ENCODE measurements at places on chromosomes 6 and 20. TPM values are rescaled to one million over a fixed set of nuclear protein-coding genes. Genes with fewer than 3 reads are reported as not detected.

ARMH2 gene
- total RNA-seq = 1.6 TPM

GRCh38 chr6:28606424-28607391 is 81.0 kb downstream of the GPX5 start:
- H3K4me1 ChIP-seq = peaks cover 5% of the 10 kb centered on the region
- DNase-seq = no peak
- H3K4me3 ChIP-seq = peak overlapping the region; percentile 9
- H3K36me3 ChIP-seq = no peaks in the 10 kb centered on the region
- H3K27me3 ChIP-seq = peaks cover 68% of the 10 kb centered on the region

DNA sequence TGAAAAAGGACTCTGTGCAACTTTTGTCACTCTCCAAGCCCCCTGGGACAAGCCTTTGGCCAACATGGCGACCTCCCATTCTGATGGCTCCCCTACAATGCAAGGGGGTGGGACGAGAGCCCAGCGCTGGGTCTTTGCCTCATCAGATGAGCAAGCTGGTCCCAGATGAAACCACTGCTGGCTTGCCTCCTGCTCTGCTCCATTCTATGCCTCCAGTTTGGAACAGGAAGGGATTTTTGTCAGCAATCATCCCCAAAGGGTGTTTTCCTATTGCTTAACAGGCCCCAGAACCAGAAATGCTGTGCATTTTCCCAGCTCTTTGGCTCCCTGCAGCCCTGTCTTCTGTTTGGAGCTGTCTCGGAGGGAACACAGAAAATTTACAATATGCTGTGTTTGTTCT is 412.7 kb downstream of the MAFB start:
- H3K27me3 ChIP-seq = peaks cover 1% of the 10 kb centered on the region

PAX1 gene
- total RNA-seq = not detected

DNA sequence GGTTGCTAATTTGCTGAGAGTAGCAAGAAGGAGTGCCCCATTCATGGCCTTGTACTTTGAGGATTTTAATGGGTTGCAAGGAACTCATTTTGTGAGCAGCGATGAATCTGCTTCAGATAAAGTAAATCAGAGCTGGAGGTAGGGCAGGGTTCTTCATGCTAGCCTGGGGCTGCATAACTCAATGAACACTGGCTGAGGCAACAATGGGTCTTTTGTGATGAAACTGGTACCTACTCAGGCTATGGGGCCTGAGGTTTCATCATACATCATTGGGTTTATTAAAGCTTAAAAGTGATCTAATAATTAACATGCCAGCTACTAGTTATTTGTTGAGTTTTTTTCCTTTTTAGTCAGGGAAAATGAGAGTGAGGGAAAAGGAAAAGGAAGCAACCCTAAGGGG is 106.9 kb downstream of the FAM50B start:
- H3K4me3 ChIP-seq = no peak overlapping the region
- peaks cover 22% of the 10 kb centered on the region for H3K27me3 ChIP-seq
- H3K4me1 ChIP-seq = peaks cover 4% of the 10 kb centered on the region
- DNase-seq = no peak
- H3K36me3 ChIP-seq = peaks cover 6% of the 10 kb centered on the region

DNA sequence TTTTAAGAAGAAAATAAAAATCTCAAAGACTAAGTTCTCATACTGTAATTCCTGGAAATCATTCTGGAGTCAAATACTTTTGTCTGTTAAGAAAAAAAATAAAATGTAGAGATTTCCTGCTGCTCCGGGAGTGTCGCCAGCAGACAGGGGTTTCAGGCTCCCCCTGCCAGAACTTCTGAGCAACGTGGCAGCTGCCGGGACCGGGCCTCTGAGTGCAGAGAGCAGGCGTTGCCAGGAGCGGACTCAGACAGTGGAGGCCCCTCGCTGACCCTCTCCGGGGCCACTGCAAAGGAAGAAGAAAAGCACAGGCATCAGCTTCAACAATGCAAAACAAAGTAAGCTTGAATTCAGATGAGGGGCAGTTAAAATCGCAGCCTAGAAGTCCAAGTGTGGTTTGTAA is 95.5 kb downstream of the THBS2 start:
- no peaks in the 10 kb centered on the region for H3K4me1 ChIP-seq
- H3K36me3 ChIP-seq = no peaks in the 10 kb centered on the region
- no peak overlapping the region for H3K27ac ChIP-seq
- H3K4me3 ChIP-seq = no peak overlapping the region
- no peak for DNase-seq

DNA sequence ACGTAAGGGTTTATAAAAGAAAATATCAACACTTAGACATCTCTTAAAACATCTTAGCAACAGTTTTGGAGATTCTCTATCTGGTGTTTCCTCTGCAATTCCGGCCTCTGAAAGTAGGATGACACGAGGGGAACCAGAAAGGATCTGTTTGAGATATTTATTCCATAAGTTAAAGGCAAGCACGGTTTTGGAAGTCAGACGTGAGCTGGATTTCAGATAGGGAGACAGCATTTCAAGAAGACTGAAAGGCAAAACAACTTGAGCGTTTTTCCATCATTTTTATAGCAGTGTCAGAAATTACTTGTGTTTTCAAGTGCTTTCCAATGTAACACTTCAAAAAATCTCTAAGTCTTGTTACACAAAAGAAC is 52.9 kb upstream of the BTN3A2 start:
- no peaks in the 10 kb centered on the region for H3K27me3 ChIP-seq
- H3K27ac ChIP-seq = peak overlapping the region; percentile 77
- peaks cover 41% of the 10 kb centered on the region for H3K4me1 ChIP-seq
- H3K4me3 ChIP-seq = peak overlapping the region; percentile 76

SLC24A3 gene
- total RNA-seq = not detected

GRCh38 chr6:47144306-47144705 is 102.2 kb upstream of the ADGRF1 start:
- H3K27ac ChIP-seq = no peak overlapping the region
- H3K36me3 ChIP-seq = no peaks in the 10 kb centered on the region
- H3K27me3 ChIP-seq = peaks cover 17% of the 10 kb centered on the region
- no peak overlapping the region for H3K4me3 ChIP-seq
- H3K4me1 ChIP-seq = no peaks in the 10 kb centered on the region
- DNase-seq = no peak

DNA sequence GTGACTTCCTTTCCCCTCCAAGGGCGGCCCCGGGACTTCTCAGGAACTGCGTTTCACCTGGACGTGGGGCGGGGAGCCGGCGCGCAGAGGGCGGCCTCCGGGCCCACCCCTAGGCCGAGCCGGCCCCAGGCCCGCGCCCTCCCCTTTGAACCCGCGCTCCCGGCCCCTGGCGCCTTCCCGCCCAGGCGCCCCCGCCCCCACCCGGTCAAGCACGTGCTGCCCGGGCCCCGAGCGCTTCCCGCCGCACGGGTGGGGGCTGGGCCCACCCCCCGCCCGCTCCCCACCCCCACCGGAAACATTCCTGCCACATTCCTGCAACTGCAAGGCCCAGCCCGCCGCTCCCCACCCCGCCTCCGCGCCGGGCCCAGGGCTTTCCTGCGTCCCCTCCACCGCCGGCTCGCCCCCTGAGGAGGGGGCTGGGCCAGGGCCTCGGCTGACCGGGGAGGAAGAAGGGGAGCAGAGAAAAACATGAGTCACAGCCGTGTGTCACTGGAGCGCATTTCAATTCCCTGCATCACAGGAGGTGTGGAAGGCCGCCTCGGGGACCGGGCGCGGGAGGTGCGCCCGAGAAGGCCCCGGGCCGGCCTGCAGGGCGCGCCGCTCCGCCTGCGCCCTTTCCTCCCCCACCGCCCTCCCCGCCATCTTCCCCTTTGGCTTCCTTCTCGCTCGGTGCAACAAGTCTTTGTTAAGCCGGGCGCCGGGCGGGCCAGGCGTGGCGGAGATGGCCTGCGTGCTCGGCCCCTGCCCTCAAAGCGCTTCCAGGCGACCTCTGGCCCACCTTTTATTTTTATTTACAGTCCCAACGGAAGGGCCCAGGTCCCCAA is 1.2 kb upstream of the HMGA1 start:
- H3K4me3 ChIP-seq = peak overlapping the region; percentile 93
- H3K27ac ChIP-seq = peak overlapping the region; percentile 98
- peaks cover 25% of the 10 kb centered on the region for H3K4me1 ChIP-seq
- no peaks in the 10 kb centered on the region for H3K27me3 ChIP-seq
- peak; percentile 73 for DNase-seq
- H3K36me3 ChIP-seq = peaks cover 5% of the 10 kb centered on the region

GRCh38 chr6:148735989-148736388 is 10.8 kb upstream of the UST start:
- H3K4me3 ChIP-seq = no peak overlapping the region
- H3K27me3 ChIP-seq = peaks cover 9% of the 10 kb centered on the region
- DNase-seq = no peak

GRCh38 chr6:50818673-50819072 is at the start of gene TFAP2B:
TSS of gene TFAP2B (plus strand) at chr6:50818871. CDS start at chr6:50818892, 21 bp downstream.
- no peak for DNase-seq
- no peak within 1 kb of the TSS for H3K4me3 ChIP-seq
- H3K27ac ChIP-seq = no peak within 1 kb of the TSS
- H3K27me3 ChIP-seq = peaks cover 74% of the 10 kb centered on the region
- H3K36me3 ChIP-seq = peaks cover 1% of the 10 kb centered on the region
- H3K4me1 ChIP-seq = peaks cover 4% of the 10 kb centered on the region

GRCh38 chr6:131948692-131949619 is 2.2 kb downstream of the CCN2 start:
- DNase-seq = no peak
- H3K27me3 ChIP-seq = peaks cover 59% of the 10 kb centered on the region
- peaks cover 5% of the 10 kb centered on the region for H3K4me1 ChIP-seq
- H3K36me3 ChIP-seq = no peaks in the 10 kb centered on the region
- H3K27ac ChIP-seq = no peak overlapping the region

DNA sequence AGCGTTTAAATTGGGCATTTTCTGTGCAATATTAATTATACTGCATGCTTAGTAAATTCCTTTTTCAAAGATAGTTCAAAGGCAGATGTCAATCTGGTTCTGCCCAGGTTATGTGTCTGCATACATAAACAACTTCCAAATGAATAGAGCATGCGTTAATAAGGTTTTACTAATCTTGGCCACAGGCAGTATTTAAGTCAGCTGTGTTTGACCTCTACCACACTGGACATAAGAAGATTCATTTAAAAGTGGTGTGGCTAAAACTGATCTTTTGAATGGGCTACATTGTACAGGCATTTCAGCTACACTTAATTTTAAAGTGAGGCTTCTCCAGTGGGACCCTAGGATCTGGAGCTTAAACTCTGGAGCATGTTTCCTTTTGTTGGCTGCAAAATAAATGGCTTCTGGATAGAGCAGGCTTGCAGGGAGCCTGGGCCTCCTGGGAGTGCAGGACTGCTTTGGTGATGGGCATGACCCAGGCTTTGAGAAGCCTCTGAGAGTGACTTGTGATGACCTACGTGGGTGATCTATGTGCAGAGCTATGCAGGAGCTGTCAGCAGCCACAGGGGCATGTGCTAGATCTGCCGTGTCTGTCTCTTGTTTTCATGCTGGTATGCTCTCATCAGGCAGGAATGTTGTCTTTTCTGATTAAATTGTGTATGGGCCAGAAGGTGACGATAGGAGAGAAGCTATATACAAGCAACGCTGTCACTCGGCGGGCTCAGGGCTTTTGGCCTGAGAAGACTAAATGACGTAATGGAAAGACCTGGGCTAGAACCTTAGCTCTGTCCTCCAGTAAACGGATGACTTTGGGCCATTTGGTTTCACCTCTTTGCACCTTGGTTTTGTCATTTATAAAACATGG is 331.2 kb downstream of the QKI start:
- no peaks in the 10 kb centered on the region for H3K36me3 ChIP-seq
- no peak overlapping the region for H3K27ac ChIP-seq
- H3K4me3 ChIP-seq = no peak overlapping the region

DNA sequence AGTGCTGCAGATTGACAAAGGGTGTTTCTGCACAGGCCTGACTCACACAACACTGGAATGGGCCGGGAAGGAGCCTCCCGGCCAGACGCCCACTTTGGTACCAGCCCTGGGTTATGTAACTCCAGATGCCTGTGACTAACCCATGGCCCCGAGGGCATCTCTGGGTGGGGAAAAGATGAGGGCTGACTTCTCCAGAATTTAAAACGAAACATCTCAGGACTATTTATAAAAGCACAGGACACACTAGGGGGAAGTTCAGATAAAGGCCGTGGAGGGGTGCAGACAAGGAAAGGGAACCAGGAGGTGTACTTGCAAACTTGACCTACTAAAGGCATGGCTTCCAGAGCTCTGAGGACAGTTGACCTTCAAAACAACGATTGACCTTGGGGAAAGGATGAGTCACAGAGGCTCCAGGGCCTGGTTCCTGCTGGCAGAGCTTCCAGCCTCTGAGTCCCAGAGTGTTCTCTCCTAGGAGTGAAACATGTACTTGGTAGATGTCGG is 196.9 kb downstream of the NFATC2 start:
- H3K27me3 ChIP-seq = peaks cover 9% of the 10 kb centered on the region
- no peak for DNase-seq
- H3K27ac ChIP-seq = no peak overlapping the region

GRCh38 chr20:62805711-62806382 is 1.2 kb downstream of the OGFR start:
- no peak for DNase-seq
- peak overlapping the region; percentile 82 for H3K27ac ChIP-seq
- H3K4me1 ChIP-seq = peaks cover 23% of the 10 kb centered on the region
- H3K36me3 ChIP-seq = peaks cover 3% of the 10 kb centered on the region
- peak overlapping the region; percentile 80 for H3K4me3 ChIP-seq
- no peaks in the 10 kb centered on the region for H3K27me3 ChIP-seq

Measured in activated naive CD8-positive, alpha-beta T cell treated with anti-CD3 and anti-CD28 coated beads, Interleukin-2, amount 10 ng/mL, durations not matched to agents 7 days and 5 days (primary cell).